ENCODE measurements at places on chromosomes 1 and 21.

DNA sequence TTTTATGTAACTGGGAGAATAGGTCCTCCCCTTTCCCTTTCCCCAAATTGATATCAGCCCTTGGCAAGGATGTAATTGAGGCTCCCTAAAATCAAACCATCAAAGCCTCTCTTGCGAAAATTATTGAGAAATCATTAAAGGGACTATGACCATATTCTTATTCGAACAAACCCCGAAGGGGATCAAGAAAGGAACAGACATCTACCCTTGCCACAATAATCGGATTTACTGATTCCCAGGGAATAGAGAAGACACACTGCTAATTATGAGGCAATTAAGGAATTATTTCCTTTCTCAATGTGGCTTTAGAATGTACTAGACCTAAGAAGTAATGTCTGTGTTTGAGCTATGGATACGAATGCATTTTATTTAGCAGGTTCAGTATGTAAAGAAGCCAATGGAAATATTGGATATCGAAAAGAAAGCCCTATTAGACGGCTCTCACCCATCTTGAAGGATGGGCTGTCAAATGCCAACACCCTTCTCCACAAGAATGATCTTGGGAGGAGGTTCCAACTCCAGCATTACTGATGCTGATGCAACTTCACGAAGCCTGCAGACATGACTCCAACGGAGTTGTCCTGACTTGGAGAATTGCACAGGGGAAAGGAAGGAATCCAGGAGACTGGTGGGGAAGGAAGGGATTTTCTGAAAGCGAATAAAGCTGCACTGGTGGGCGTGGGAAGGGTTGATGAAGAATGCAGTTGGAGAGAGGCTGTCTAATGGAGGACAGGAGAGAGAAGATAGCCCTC, 11.6 kb upstream of the PTPRF start:
- no peak for DNase-seq

- DNase-seq: no peak
Measured at GRCh38 chr1:227938911-227939790, 8.6 kb downstream of the WNT9A start.

GRCh38 chr1:234953655-234954405, 174.8 kb downstream of the TOMM20 start:
- DNase-seq: no peak

- no peak for DNase-seq
Measured at GRCh38 chr1:60878323-60878722, 204.0 kb upstream of the NFIA start.

GRCh38 chr1:153799566-153800465, 24.6 kb downstream of the SLC27A3 start:
- DNase-seq: no peak

GRCh38 chr1:50264590-50264989, 155.9 kb downstream of the ELAVL4 start:
- DNase-seq: no peak

DNA sequence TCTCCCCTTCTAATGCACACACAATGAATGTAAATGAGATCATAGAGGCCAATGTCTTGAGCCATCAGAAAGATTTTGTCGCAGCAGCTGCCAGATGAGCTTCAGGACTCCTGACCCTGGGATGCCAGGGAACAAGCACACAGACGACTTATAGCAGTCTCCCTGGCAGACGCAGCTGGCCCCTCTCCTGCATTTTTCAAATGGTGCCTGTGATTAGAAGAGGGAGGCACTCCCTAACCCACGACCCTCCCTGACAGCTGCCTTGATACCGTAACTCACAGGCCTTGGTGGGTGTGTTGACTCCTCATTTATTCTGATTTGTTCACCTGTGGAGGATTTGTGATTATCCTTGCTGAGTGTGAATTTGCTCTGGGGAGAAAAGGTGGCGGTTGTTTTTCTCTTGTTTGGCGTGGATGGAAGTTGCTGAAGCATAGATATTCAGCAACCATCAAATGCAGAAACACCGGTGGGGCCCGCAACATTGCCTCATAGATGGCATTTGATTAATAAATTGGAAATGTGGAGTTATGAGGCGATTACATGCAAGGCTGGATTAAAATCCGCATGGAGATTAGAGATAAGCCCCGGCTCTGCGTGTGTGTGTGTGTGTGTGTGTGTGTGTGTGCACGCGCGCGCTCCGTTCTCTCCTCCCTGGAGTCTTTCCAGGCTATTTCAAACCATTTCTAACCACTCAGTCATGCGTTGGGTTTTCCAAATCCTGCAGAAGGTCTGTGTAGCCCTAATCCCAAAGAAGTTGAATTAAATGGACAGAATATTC, 2.1 kb upstream of the RD3 start:
- DNase-seq: no peak

- no peak for DNase-seq
Measured at GRCh38 chr1:229007701-229008100, 263.2 kb upstream of the RAB4A start.

GRCh38 chr1:111148376-111148881, 8.4 kb downstream of the CEPT1 start:
- no peak for DNase-seq

All from cerebellar nuclear complex (tissue), 1 donor.